Frontal cortex (tissue), 4 donors: ENCODE measurements at places on chromosomes 3 and 15.
A peak's percentile ranks its signal among the peaks of the same experiment; 100 is the strongest.

- DNase-seq, result no peak
These were observed 2.1 kb upstream of the ISY1 start for GRCh38 chr3:129162729-129163579.

GRCh38 chr3:166569589-166569988, 732.4 kb upstream of the BCHE start:
- DNase-seq, result no peak

- no peak for DNase-seq
These were observed 68.6 kb upstream of the NPHP3 start for GRCh38 chr3:132790806-132791205.

DNA sequence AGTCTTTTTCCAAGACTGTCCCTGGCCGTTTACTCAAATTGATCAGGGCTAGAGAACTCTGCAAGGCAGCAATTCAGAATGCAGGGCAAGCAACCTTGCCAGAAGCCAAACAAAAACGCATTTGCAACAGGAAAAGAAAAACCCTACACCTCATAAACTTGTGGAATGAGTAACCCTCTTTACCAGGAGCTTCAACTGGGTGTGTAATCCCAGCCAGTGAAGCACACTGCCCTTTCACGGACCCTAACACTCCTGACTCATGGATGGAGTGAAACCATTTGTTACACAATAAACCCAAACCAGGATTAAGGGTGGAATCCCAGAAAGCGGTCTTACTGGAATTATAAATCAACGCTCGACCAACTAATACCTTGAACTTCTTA, 14.8 kb upstream of the LDHAL6B start:
- no peak for DNase-seq

DNA sequence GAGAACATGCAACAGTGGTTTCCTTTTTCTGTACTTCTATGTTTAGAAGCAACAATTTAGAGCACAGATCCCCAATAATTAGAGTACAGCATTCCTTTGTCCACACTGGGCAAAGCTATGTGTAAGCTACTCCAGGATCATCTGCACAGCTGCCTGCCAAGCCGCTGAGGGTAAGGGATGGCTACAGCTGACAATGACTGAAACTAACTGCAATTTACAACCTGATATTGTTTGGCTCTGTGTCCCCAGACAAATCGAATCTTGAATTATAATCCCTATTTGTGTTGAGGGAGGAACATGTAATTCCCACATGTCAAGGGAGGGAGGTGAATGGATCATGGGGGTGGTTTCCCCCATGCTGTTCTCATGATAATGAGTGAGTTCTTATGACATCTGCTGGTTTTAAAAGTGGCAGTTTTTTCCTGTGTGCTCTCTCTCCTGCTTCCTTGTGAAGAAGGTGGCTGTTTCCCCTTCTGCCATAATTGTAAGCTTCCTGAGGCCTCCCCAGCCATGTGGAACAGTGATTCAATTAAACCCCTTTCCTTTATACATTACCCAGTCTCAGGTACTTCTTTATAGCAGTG, 54.8 kb upstream of the TNFSF10 start:
- no peak for DNase-seq

DNA sequence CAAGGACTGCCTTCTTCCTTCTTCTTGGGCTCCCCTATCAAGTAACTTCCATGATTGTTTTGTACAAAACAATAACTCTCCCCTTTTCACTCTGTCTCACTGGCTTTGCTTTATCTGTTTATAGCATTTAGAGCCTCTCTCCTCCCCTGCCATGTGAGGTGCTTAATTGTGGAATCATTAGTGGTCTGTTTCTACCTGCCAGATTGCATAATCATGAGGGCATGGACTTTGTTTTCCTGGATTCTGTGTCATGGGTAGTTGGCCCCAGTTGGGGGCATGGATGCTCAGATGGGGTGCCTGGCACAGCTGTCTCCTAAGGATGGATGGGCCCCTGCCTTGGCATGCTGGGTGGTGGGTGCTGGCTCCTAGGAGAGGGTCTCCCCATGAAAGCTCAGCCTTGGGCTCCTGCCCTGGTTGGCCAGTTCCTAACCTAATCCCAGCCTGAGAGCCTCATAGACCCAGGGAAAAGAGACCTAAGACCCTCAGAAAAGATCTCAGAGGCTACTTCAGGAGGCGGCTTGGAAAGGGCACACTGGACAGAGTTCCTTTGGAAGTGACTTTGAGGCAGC, 8.0 kb upstream of the CTXND1 start:
- no peak for DNase-seq

- no peak for DNase-seq
These were observed 5.0 kb upstream of the TNK2 start for GRCh38 chr3:195913382-195913781.

DNA sequence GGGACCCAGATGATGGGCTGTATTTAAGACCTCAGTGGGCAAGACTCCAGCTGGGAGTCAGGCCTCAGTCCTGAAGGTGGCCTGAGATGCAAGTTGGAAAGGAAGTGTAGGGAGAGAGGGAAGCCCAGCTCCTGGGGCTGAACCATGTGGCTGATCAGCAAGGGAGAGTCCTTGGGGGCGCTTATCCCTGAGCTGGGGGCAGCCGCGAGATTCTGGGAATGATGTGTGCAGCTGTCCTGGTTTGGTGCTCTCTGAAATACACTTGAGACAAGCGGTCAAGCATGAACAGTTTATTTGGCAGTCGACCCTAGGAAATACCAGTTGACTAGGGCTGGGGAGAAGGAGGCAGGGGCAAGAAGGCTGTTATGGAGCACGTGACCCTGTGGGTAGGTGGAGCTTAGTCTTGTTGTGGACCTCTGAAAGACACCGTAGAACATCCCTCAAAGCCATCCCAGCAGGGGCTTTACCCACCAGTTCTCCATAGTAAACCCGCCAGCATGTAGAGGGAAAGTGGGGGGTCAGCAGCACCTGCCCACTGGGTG, 41.8 kb upstream of the SLC6A11 start:
- DNase-seq, result no peak

- no peak for DNase-seq
These were observed 545.6 kb upstream of the ZNF385D start for GRCh38 chr3:22296601-22297000.

DNA sequence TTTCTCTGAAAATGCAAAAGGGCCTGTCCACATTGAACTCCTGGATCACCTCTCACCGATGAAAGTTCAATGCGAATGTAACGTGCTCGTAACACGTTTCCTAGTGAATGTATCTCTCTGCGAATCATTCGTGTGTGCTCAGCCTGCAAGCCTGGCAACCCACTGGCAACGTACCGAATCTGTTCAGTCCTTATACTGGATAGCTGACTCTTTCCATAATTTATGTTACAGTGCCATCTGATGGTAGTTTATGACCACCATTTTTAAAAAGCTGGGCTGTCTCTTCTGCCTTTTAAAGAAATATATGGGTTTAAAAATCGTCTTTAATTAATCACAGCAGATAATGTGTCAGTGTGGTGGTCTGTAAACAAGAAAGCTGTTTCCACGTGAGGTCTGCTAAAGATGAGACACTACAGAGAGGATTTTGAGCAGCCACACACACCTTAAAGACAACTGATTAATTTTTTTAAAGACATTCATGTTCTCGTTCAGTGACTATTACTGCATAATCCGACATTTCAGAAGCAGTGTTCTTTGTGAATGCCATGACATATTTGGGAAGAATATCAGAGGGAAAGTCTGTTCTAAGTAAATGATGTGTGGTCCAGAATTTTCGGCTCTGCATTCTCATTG, 69.4 kb upstream of the FOXP1 start:
- peak; percentile 44 for DNase-seq

GRCh38 chr15:74316141-74316540, 51.3 kb downstream of the CYP11A1 start:
- no peak for DNase-seq

DNA sequence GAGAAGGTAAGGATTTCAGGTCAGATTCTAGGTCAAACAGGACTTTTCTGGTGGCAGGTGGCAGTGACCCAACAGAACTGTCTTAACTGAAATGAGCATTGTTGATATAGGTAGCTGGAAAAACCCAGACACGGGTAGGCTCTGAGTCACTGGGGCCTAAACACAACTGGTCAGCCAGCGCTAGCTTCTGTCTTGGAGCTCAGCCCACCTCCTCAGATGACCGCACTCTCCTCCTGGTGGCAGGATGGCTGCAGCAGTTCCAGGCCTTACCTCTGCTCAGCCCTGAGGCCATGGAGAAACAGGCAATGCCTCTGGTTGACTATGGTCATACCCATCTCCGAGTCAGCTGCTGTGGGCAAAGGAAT, 61.1 kb upstream of the GATA2 start:
- no peak for DNase-seq

DNA sequence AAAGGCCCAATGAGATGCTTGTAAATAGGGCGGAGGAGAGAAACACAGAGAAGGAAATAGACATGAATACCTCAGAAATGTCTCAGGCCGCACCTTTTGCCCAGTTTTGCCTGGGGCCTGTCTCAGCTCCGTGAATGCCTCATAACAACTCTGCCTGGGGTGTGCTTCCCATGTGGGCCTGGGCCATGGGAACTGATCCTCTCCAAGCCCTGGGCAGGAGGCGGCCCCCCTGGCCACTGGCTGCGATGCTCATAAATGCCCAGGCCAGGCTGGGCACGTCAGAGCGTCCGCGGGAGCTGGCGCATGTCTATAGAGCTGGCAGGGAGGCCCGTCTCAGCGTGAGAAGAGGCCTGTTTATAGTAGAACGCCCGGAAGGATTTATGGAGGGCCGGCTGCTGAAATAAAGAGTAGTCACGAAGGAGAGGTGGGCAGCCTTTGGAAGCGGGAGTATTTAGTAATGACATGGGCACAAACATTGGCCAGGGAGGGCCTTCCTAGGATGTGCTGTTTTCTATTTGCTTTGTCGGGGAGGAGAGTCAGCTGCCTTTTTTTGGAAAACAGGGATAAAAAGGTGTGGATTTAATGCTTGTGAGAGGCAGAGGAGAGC, 85.9 kb upstream of the IGF1R start:
- no peak for DNase-seq

GRCh38 chr3:18445401-18446148, 20.4 kb upstream of the SATB1 start:
- DNase-seq, result no peak

DNA sequence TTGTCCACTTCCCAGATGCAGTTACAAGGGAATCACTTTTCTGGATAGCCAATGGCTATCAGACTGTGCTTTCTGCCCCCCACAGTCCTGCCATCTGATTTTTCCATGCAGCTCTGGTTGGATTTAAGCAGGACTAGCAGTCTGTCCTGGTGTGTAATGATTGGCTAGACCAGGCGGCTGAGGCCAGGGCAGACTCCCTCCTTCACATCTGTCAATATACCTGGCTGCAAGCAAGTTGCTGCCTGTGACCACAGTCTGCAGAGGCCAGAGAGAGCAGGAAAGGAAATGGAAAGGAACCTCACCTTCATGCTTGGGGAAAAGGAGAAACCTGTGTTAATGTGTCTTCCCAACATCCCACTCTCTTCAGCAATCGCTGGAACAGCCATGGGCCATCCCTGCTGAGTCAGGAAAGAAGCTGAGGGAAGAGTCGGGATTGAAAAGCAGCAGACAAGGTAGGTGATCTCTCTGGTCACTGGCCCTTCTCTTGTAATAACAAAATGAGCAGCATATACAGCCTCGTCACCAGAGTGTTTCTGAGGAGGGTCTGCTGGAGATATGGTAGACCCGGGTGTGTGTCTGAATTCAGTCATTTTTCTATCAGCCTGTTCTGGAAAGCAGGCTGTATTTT, 126.7 kb upstream of the PHLDB2 start:
- no peak for DNase-seq

- no peak for DNase-seq
These were observed 52.9 kb upstream of the FSIP1 start for GRCh38 chr15:39835550-39835949.

- no peak for DNase-seq
These were observed 99.9 kb downstream of the ITPR1 start for GRCh38 chr3:4593014-4593413.

- no peak for DNase-seq
These were observed at the start of gene RHO for GRCh38 chr3:129528589-129529100. TSS of gene RHO (plus strand) at chr3:129528639. CDS start at chr3:129528734, 95 bp downstream.

GRCh38 chr3:191301782-191302411, 27.3 kb upstream of the CCDC50 start:
- no peak for DNase-seq

- DNase-seq, result no peak
These were observed 91.9 kb downstream of the NAALADL2 start for GRCh38 chr3:174951034-174951433.

- DNase-seq, result no peak
These were observed 4.5 kb downstream of the FEZF2 start for GRCh38 chr3:62368705-62369475.

DNA sequence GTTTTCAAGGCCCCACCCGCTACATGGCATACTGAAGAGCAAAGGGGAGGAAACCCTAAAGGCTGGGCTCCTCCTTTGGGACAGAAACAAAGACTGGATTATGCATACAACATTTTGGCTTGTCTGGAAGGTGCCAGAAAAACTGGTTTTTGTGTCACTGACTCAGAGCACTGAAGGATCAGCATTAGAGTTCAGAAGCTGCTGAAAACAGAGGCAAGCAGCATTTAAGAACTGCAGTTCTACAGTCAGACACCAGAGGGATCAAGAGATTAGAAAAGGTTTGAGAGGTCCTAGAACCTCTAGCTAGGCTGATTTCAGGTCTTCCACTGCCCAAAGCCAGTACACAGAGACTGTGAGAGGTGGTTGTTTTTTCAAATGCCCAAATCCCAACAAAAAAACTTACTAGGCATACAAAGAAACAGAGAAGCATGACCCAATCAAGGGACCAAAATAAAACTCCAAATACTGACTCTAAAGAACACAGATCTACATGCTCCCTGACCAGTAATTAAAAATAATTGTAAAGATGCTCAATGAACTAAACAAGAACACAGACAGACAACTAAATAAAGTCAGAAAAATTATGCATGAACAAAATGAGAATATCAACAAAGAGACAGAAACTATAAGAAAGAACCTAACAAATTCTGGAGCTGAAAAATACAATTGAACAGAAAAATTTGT, 91.2 kb downstream of the SENP2 start:
- DNase-seq, result no peak

- DNase-seq, result no peak
These were observed 86.2 kb downstream of the FBN1 start for GRCh38 chr15:48559285-48559684.

DNA sequence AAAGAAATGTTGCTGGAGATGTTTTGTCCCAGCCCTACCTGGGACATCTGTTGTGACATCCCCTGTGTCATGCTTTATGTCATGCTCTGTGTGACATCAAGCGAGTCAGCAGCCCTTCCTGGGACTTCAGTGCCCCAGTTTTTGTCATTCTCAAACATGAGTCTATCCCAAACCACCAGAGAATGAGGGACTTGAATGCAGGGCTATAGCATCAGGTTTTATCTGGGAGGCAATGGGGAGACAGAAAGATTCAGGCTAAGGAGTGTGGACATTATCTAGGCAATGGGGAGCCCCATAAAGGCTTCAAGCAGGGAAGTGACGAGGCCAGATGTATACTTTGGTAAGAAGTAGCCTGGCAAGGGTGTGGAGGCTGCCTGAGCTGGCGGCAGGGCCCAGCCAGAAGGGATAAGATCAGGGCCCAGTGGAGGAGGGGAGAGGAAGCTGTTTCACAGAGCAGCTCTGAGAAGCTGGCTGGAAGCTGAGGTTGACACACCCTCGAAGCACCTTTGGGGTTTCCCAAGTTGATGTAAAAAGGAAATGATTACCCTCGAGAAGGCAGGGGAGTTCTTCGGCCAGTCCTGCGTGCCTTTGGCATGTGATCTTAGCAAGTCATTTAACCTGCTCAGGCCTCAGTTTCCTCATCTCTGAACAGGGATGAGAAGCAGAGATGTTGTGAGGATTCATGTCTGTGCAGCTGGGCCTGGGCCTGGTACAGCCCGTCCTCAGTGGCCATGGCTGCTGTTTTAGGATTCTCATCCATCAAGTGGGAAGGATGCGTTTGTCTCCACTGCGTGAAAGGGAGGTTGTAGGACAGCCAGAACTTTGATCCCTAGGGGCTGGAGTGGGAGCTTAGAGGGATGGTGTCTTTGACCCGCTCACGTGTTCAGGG, 34.3 kb downstream of the IRAK2 start:
- no peak for DNase-seq
